Naive thymus-derived CD4-positive, alpha-beta T cell (primary cell): ENCODE measurements at places on chromosomes 12 and 14.

- no peak for DNase-seq
These were observed 98.7 kb upstream of the PLXNC1 start for GRCh38 chr12:94049718-94050117.

GRCh38 chr12:110590806-110591326 lies 7.7 kb upstream of the PPTC7 start:
- DNase-seq = peak; percentile 72

- no peak for DNase-seq
These were observed 453.8 kb downstream of the TMEM121 start for GRCh38 chr14:105980224-105980623.

- no peak for DNase-seq
These were observed 18.2 kb upstream of the ANAPC7 start for GRCh38 chr12:110421701-110422100.

DNA sequence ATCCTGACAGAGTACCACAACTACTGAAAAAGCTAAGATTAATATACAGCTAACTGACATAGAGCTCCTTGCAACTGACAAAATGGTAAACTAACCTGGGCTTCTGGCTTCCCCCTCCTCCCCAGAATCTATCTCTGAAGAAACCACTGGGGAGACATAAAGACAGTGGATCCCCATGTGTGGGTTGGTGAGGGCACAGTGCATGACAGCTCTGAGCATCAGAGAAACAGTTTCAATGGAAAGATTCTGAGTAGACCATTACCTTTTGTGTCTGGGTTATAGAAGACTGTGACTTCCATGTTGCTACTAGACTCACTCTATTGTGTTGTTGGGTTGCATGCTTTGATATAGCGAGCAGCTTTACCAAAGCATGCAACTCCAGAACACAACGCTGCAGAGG lies 247.4 kb downstream of the EFCAB11 start:
- no peak for DNase-seq

DNA sequence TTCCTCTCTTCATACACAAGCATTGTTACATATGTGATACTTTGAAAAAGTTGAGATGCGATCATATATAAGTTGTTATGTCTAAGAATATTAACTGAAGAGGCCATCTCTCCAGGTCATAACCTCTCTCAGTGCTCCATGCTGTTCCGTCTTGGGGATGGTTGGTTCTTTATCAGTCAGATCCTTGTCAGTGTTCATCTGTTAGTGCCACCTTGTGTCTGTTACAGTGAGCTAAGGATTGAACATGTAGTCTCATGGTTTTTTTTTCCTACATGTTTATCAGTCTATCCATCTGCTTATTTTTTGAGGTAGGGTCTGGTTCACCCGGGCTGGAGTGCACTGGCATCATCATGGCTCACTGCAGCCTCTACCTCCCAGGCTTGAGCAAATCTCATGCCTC lies 30.5 kb downstream of the EP400 start:
- no peak for DNase-seq

DNA sequence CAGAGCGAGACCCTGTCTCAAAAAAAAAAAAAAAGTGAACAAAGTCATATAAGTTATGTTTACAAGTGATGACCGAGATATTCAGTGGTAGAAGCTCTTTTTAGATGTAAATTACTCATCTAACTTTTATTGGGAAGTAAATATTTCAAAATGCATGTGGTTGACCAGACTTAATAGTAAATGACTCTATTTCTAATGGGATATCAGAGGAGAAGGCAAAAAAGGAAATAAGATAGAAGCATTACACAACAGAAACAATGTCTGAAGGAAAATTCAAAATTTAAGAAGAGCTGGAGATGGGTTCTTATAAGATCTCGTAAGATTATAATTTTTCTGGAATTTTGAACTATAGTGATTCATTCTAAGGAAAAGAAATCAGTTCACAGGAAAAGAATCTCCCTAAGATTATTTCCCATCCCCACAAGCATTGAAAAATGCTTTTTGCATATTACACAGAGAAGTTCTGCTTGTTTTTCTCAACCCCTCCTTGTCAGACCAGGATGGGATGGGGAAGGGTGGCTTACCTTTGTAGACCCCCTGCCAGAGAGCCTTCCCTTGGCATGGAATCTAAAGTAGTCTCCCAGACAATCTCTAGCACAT lies 63.1 kb upstream of the STK38L start:
- no peak for DNase-seq

DNA sequence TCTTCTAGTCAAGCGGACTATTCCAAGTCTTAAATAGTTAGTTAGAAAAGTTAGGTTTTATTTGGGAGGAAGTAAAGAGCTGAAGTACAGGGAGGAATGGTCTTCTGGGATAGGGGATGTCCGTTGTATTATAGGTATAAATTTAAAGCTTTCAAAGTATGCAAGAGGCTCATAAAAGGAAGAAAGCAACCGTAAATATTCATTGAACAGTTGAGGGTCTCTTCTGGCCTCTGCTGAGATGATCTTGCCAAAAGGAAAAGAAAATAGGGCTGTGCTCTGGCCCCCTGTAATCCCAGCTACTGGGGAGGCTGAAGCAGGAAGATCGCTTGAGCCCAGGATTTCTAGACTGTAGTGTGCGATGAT lies 377 bp upstream of the TIMELESS start:
- no peak for DNase-seq

GRCh38 chr12:92796650-92797049 lies 93.9 kb downstream of the PLEKHG7 start:
- no peak for DNase-seq

GRCh38 chr12:12010277-12011039 lies 60.3 kb upstream of the BCL2L14 start:
- peak; percentile 83 for DNase-seq

GRCh38 chr14:78798757-78799156 lies 628.6 kb downstream of the NRXN3 start:
- DNase-seq = no peak

DNA sequence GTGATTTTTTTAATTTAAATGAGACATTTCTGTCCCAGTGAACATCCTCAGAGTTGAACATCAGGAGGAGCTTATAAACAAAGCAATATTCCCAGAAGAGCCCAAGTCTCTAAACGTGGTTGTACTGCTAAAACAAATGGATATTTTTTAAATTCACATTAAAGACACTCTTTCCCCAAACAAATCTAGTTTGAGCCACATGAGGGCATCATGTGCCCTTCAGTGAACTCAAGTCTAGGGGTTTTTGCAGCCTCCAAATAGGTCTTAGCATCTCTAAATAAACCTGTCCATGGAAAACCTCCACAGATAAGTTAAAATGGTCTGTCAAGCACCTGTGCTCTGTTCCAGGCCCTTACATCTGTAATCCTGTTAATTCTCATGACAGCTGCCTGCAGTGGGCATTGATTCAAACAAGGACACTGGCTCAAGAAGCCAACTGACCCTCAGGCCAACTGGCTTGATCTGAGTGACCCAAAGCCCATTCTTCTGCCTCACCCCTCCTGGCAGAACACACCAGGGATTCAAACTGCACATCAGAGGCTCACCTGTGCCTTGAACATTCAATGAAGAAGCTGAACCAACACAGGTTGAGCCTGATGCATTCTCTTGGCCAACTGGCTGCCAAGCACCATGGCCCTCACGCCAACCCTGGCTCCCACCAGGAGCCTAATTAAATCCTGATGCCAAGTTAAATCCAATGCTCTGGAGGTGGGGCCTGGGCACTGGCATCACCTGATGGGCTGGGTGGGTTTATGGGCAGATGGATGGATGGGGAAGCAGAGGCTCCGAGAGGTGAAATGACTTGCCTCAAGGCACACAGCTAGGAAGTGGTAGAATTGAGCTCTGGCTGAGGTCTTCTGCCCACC lies 8.6 kb downstream of the ISCU start:
- no peak for DNase-seq

GRCh38 chr12:4974217-4974616 lies 64.5 kb downstream of the KCNA1 start:
- no peak for DNase-seq

- no peak for DNase-seq
These were observed 314.3 kb downstream of the TRHDE start for GRCh38 chr12:72586456-72586855.

DNA sequence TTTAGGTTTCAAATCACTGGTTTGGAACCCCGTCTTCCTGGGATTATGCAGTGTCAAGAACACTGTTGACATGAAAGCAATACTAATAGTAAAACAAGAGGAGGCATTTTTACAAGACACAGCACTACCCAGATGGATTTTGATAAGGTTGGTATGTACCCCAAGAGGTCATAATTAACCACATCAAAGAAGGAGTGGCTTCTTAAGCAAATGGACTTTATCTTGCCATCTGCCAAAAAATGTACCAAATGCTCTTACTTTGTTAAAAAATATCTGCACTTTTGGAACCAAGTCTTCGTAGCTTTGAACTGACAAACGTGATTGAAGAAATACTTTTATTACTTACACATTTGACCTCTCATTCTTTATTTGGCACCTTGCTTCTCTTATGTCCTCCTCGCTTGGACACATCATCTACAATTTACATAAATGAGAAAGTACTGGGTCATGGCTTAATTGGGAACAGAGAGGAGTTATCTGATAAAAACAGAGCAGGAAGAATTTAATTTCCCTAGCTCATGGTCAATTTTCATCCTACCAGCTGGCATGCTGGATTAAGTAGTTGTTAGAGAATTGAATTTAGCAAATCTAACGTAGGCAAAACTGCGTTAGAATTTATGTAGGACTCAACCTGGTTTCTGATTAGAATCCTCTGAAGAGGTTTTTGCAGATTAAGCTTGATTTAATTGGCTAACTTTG lies 54.5 kb upstream of the PRICKLE1 start:
- DNase-seq = no peak

GRCh38 chr12:113278633-113279032 lies 56.3 kb downstream of the SLC8B1 start:
- DNase-seq = no peak

DNA sequence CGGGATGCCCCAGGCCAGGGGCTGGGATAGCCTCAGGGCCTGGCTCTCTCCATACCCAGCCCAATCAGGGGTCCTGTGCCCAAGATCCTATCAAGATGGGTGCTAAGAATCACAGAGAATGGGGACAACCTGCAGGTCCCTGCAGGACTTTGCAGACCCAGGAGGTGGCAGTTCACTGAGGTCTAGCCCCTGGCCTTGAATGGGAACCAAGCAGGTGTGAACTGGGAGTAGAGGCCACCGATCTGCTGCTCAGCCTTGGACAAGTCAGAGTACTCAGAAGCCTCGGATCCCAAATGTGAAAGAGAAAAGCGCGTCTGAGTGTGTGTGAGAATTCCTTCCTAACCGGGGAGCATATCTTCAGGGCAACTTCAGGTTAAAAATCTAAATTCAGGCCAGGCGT lies 76.2 kb downstream of the ARL6IP4 start:
- no peak for DNase-seq

DNA sequence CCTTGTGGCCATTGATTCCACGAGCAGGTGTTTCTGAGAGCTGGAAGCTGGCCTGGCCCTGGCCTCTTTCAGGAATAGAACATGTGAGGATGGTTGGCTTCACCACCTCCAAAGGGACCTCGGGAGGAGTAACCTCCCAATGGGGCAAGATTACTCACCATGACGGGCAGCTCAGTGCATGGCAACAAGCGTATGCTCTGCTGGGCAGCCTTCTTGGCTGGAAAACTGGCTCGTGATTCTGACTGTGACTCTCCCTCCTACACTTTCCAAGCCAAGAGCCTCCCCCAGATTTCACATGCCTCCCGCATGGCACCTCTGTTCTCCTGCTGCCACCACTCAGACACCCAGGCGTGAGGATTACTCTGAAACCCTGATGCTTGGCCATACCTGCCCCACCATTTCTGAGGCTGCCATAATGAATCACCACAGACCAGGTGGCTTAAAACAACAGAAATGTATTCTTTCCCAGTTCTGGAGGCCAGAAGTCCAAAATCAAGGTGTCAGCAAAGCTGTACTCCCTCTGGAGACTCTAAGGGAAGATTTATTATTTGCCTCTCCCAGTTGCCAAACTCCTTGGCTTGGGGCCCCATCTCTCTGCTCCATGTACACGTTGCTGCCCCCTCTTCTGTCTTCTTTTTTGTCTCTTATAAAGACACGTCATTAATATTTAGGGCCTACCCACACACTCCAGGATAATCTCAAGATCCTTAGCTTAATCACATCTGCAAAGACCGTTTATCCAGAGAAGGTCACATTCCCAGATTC lies 215.9 kb downstream of the CHST11 start:
- no peak for DNase-seq

DNA sequence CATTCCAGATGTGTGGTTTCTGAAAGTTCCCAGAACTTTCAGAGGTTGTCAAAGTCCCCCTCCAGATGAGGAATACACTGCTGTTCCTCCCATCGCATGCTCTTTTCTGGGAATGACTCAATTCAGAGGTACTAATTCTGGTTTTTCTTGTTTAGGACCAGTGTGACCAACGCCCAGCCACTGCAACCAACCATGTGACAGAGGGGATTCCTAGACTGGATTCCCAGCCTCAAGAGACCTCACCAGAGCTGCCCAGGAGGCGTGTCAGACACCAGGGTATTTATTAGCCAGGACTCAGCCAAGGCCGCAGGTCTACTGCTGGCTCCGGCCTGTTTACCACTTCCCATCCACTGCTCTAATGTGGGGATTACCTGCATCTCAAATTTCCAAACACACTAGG lies 24.2 kb downstream of the TRAFD1 start:
- DNase-seq = no peak

DNA sequence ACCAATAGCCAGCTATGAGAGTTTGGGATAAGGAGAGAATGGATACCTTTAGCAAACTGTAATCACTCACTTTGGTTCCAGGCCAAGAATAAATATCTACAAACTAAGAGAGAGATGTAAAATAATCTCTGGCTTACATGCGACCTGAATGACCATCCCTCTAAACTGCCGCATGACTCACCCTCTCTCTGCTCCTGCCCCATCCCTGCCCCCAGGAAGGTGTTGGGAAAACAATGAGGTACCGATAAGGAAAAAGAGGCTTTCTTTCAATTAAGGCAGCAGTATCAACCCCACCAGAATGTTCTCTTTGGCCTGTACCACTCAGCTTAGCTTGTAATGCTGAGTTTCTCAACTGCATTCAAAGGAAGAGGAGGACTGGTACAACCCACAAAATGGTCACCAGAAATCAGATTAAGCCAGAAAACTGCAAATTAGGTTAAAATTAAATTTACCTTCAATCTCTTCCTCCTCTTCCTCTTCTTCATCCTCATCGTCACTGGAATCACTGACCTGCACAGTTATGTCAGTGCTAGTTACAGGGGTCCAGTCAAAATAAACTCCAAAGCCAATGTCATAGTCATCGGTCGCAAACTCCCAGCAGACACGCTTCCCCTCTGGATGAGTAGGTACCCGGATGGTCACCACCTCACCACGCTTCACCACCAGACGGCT lies 22.0 kb downstream of the GSTZ1 start:
- no peak for DNase-seq

DNA sequence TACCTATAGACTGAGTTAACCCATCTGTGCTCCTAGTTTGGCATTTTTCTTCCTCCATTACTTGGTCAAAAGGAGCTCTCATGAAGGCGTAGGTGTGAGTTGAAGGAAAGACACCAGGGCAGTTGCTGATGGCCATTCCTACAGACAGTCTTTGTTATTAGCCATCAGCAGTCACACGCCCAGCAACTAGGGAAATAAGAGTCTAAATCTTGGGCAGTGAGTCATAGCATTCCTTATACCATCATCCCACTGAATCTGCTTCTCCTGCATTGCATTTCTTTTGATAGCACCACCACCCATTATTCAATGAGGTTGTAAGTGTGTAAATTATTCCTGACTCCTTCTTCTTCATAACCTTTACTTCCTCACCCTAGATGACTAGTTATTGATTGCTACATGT lies 150.9 kb upstream of the IGF1 start:
- no peak for DNase-seq

GRCh38 chr12:122235741-122236140 lies 9.9 kb upstream of the DIABLO start:
- DNase-seq = no peak

- no peak for DNase-seq
These were observed 282.9 kb downstream of the DUSP6 start for GRCh38 chr12:89069431-89069830.
